Stimulated activated CD4-positive, alpha-beta T cell treated with anti-CD3 and anti-CD28 coated beads, TNF-alpha, amount 100 ng/mL, for 1 hour (primary cell): ENCODE measurements at places on chromosomes 7 and 10.

GRCh38 chr7:6651851-6652445 lies 14.8 kb downstream of the ZNF316 start:
- no peak for DNase-seq

- no peak for DNase-seq
These were observed 196.7 kb upstream of the KLF14 start for GRCh38 chr7:130930681-130931080.

DNA sequence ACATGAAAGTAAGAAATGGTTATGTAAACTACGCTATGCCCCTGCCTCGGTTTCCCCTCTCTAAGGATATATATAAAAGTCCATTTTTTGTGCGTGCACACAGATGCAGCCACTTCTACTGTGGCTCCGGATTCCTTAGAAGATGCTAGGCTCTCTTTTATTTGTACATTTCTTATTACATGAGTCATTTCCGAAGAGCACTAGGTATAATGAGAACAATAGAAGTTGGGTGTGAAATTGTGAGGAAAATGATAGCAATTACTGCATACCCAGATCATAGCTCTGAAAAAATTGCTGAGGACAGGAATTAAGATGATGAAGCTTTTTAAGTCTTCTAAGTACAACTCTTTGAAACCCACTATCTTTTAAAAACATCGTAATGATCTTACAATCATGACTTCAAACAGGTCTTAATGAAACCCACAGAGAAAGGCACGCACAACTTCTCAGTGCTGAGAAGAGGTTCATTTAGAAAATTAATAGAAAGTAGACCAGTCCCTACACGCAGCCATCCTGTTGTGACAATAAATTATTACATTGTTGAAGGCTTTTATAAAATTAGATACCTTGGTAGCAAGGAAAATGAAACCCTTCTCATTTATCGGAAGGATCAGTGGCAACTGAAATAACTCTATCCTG lies 96.2 kb upstream of the FGFR2 start:
- no peak for DNase-seq

DNA sequence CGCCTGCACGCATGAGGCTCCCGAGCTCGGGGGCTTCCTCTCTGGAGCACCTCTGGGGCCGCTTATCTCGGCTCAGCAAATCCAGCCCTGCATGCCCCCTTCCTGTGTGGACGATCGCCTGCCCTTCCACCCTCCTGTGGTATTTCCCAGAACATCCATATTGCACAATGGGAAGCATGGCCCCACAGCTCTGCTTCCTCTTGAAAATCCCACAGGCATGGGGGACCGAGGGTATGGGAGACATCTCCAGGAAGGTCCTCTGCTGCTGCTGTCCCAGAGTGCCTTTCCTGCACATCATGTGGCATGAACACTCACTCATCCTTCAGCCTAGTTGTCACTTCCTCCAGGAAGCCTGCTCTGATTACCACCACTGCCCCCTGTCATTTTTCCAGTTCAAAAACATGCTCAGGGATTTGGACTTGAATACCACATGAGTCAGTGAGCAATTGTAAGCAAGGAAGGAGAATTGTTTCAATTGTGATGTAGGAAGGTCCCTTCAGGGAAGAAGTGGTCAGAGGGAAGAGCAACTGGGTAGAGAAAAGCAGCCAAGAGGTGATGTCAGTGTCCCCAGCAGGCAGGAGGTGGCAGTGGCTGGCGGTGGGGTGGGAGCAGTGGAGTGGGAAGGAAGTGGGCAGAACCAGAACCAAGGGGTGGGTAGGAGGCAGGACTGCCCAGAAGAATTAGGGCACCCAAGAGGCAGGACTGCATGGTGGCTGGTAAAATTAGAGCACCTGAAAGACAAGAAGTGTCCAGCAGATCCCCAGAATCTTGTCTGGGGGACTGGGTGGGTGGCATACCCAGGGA lies 67.5 kb upstream of the ZMIZ1 start:
- DNase-seq, result no peak

DNA sequence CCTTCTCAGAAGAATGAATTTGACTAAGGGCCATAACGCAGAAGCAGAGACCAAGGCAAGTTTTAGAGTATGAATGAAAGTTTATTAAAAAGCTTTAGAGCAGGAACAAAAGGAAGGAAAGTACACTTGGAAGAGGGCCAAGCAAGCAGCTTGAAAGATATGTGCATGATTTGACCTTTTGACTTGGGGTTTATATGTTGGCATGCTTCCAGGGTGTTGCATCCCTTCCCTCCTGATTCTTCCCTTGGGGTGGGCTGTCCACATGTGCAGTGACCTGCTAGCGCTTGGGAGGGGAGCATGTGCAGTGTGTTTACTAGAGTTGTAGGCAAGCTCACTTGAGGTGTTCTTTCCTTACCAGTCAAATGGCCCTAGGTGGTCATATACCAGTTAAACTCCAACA lies 37.9 kb upstream of the LRRN3 start:
- DNase-seq, result no peak

- no peak for DNase-seq
These were observed 233.6 kb downstream of the PRPF18 start for GRCh38 chr10:13820119-13820963.

DNA sequence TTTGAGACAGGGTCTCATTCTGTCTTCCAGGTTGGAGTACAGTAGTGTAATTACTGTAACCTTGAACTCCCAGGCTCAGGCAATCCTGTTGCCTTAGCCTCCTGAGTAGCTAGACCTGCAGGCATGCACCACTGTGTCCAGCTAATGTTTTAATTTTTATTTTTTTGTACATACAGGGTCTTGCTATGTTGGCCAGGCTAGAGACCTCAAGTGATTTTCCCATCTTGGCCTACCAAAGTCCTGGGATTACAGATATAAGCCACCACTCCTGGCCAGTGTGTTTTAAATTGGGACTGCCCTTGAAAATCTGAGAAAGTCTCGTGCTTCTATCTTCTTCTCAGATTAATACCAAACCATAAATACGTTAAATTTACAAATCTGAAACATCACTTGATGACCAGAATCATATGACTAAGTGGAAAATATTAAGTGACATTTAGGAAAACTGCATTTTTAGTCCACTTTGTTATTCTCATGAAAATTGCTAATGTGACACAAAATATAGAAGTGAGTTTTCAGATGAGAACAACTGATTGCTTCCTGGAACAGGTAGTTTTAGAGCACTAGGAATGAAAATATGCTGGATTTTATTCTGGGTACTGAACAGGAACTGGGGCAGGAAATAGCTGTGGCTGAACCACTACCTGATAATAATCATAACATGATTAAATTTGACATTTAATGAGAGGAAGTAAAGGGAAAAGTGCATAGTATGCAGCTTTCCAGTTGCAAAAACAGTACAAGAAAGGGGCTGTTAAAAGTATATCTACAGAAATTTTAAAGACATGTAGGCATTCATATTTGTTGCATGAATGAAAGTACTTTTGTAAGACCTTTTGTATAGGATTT lies 4.2 kb downstream of the PHTF2 start:
- DNase-seq, result no peak

- no peak for DNase-seq
These were observed 662.7 kb upstream of the POT1 start for GRCh38 chr7:125592331-125592730.
